ENCODE measurements at places on chromosomes 6 and 20.

DNA sequence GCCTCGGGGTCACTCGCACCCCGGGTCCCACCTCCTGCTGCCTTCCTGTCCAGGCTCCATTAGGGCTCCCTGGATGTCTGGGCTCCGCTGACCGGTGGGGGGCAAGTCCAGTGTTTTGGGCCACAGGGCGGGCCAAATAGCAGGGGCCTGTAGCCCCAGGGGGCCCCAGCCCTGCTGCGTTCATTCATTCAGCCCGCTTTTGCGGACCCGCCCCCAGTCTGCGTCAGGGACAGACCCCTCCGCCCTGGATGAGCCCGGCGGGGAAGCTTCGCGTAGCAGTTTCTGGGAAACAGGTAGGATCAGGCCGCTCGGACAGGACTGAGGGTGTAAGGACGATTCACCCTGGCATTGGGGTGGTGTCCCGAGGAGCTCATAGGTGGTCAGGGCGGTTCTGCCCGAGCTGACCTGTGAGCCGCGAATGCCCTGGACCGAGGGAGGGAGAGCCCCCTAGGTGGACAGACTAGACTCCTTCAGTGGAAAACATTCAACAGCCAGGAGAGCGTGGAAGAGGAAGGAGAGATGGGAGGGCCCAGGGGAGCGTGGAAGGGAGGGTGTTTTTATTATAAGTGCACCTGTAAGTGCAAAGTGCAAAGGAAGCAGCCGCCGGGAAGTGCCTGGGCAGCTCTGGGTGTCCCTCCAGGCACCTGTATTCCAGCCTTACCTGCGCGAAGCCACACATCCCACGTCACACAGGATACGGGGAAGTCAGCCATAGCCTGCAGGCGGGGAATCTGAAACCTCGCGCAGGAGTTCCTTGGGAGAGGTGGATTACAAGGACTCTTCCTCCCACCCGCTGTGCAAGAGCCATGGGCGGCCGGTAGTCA lies 662 bp downstream of the ENTPD6 start:
- DNase-seq: no peak

DNA sequence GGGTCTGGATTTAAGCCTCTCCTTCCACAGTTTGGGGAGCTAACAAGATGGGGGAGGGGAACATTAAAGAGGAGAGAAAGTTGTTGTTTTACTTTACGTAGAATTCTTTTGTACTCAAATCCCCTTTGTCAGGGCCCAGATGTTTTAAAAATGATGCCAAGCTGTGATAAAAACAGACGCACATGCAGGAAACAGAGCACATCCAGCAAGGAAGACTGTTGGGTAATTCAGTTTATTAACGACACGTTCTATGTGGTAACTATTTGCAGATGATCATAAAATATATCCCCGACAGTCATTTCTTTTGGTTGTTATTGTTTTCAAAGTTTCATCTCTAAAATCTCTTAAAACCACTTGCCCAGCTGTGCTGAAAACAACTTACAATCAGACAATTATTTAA lies 307.0 kb upstream of the PRDM1 start:
- no peak for DNase-seq

DNA sequence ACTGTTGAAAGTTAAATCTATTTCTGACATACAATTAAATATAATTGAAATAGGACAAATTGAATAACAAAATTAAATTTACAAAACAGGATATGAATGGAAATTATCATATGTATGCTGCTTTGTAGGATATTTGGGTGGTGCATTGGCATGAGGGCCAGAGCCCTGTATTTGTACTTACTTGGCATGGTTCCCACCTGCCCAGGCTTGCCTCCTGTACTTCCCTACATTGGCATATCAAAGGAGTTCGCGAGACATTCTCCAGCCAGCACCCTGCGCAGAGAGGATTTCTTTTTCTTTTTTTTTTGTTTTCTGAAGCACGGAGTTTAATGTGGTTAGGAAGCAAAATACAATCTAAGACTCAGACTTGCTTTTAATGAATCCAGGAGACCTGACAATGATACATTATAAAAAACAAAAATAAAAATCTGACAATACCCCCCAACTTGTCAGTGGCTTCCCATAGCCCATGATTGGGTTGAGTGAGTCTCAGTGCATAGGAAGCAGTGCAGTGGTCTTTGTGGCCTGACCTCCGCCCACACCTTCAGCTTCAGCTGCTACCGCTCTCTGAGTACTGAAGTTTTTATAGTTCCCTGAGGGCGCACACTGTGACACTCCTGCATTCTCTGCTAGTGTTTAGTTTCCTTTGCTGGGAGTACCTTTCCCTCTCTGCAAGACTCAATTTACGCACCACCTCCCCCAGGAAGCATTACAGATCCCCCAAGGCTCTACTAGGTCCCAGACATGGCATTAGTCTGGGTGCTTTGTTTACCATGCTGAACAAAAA lies 440.8 kb downstream of the UTRN start:
- no peak for DNase-seq

- DNase-seq: no peak
Observed at GRCh38 chr6:109299776-109300564, 82.3 kb downstream of the CD164 start.

- no peak for DNase-seq
Observed at GRCh38 chr6:7463785-7464184, 74.2 kb downstream of the RIOK1 start.

DNA sequence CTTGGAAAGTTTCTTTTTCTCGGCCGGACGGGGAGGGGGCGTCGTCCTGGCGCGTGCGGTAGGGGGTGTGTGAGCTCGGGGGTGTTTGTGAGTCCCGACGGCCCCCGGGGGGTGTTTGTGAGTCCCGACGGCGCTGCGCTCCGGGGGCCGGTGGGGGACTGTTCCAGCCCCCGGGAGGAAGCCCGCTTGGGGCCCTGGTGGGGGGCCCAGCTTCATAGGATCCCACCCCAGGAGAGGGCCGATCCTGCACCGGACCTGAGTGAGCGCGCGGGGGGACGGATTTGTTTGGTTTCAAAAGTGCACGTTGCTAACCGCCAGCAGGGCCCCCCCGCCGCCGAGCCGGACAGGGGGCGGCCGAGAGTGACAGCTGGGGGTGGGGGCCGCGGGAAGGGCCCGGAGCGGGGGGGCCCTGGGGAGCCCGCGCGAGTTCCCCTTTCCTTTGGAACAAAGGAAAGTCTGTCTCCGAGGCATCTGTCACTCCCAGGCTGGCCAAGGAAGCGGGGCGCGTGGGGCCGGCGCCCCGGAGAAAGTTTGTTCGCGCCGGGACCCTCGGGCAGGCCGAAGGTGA lies 485 bp downstream of the TGIF2 start:
- no peak for DNase-seq

DNA sequence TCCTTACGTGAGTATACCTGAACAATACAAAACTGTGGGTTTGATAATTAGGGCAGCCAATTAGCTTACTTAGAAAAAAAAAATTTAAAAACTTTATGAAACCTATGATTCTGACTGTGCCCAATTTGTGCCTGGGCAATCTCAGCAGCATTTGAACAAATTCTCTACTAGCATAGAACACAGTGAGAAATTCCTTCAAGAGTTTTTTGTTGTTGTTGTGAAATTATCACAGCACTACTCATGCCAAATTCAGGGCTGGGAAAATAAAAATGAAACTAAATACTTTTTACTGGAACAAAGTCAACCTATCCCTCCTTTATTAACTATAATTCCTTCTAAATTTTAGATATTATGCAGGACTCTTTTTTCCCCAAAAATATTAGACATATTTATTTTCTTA lies 42.9 kb downstream of the POU3F2 start:
- DNase-seq: no peak

DNA sequence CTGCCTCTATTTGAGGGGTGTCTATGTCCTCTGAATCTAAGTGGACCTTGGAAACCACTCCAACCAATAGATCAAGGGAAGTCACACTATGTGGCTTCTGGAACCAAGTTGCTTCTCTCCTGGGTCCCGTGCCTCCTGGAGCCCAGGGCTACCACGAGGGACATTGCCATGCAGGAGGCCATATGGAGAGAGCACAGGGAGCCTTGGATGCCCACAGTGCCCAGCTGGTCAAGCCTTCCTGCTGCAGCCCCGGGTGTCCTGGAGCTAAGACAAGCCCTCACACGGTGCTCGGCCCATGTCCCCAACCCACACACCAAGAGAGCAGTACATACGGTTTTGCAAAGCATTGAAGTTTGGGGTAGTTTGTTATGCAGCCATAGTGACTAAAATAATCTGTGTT lies 231.6 kb downstream of the SYNDIG1 start:
- no peak for DNase-seq

DNA sequence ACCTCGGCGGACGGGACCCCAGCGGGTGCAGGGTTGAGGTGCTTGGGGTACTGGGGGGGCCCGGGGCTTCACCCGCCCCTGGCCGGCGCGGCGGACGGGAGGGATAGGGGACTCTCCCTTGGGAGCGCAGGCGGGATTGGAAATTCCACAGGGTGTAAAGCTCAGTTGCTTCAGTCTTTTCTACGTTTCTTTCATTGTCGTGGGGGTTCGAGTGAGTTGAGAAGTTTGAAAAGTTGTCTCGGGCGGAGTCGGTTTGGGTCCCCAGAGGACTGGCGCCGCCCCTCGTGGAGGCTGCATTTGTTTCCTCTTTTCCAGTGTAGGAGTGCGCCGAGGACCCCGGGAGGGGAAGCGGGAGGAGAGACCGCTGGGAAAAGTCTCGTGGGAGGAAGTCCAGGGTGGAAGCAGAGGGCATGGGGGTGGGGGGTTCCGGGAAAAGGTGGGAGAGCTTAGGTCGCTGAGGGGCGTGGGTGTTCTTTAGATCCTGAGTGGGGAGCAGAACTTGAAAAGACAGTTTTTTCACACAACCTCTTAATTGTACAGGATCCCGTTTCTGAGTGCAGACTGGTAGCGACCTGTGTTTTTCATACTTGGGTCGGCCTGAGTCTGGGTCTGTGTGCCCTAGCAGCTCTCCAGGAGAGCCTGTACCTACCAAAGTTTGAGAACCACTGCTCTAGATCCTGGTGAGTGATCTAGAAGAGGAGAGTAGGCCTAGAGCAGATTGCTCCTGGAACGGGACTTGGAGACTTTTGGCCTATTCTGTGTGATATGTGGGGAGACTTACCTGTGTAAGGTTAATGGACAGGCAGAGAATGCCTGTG lies 495 bp downstream of the FAM83B start:
- no peak for DNase-seq

- DNase-seq: no peak
Observed at GRCh38 chr6:79335133-79335674, 100.7 kb upstream of the HMGN3 start.

DNA sequence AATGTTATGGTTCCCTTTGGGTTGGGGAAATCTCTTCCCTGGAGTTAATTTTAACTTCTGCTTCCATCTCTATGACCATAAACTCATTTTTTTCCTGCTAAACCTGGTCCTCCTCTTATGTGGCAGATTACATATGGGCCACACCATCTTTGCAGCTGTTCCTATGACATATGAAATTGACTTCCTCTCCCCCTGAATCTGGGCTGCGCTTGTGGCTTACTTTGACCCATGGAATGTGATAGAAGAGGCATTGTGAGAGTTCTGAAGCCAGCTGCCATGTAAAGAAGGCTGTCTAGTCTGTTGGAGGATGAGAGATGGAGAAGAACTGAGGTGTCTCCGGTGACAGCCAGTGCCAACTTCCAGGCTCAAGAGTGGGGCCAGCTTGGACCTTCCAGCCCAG lies 100.1 kb downstream of the CDC5L start:
- DNase-seq: no peak

- no peak for DNase-seq
Observed at GRCh38 chr6:154473324-154473723, 37.2 kb downstream of the CNKSR3 start.

DNA sequence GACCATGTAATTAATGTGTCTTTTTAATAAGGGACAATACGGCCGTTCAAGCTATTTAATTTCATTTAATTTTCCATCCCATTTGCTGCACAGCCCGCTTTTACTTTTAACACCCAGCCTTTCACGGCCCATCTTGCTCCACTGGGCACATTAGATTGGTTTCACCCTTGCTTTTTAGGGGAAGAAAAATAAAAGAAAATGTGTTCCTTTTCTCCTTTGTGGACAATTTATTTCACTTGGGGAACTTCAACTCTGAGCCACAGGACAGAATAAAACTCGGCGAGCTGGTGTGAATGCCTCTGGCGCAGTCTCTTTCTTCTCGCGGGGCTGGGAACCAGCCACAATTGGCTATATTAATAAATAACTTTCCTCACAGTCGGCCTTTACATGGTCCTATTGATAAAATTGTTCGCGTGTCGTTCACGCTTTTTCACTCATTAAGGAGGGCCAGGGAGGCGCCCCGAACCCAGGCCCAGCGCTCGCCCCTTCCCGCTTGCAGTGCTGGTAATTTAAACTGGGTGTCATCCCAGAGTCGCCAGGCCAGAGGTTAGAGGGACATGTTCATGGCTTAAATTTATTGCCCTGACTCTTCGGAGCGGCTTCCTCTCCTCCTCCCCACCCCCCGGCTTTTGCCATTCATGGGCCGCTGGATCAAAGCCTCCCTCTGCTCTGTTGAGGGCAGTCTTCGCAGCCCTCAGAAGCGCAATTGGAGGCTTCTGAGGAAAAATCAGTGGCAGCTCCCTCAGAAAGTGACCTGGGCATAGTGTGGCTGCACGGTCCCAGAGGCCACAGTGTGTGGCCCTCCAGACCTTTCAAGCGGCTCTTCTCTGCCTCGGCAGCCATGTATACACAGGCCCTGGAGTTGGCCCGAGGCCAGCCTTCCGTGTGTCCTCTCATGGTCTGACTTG lies 2.2 kb upstream of the PRDM13 start:
- no peak for DNase-seq

GRCh38 chr6:89406141-89406540 lies 5.9 kb downstream of the RRAGD start:
- DNase-seq: no peak

- no peak for DNase-seq
Observed at GRCh38 chr6:136952714-136953260, 30.7 kb downstream of the SLC35D3 start.

DNA sequence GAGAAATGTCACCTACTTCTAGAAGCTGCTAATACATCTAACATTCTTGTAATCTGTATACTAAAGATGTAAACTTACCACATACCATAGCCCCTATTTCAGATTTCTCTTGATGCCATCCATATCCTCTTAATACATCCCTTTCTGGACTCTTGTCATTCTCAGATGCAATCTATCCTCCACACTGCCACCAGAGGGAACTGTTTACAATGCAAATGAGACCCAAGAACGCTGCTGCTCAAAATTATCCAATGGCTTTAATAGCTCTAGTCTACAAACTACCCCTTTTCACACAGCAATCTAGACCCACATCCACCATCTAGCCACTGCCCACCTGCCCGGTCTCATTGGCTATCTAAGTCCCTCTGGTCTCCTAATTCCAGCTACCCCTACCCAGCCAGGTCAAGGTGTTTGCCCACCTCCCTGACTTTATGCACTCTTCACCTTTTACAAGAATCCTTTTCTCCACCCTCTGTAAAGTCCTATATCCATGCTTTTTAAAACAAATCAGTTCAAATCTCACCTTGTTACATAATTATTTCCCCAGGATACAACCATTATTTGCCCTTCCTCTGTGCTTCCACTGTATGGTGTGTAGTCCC lies 14.8 kb downstream of the FAXC start:
- peak; percentile 28 for DNase-seq

All from AG09309 (cell line).